ENCODE measurements at places on chromosomes 6 and 20. TPM values are rescaled to one million over a fixed set of nuclear protein-coding genes. Genes with fewer than 3 reads are reported as not detected.

REV3L gene
- total RNA-seq = 63.7 TPM

GRCh38 chr6:129774697-129775447, 64.9 kb upstream of the ARHGAP18 start:
- DNase-seq = no peak

DNA sequence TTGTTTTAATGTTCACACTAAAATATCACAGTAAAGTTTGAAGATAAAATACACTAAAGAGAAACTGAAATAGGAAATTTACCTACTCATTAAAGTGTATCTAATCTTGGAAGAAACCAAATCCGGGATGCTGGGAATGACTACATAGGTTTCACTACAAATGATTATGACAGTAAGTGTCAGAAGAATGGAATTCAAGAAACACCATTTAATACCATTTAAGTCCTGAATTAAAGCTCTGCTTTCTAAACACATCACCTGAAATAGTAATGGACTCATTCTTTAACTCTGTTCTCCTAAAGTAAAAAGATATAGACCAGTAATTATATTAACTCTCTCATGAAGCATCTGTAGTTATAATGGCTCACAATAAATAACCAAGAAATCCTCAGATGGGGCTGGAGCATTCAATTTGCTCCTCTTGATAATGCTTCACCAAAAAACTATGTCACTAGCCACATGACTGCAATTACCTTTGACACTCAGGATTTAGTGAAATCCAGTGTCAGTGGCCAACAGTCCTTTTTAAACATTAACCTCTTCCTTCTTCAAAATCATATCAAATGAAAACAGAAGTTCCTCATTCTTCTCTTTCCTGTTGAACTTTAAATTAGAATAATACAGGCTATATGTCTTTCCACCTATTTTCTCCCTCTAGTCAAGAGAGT, 41.4 kb downstream of the MAP7 start:
- DNase-seq = no peak

- no peak for DNase-seq
Measured at GRCh38 chr6:103367212-103367611, 1492.5 kb downstream of the HACE1 start.

DNA sequence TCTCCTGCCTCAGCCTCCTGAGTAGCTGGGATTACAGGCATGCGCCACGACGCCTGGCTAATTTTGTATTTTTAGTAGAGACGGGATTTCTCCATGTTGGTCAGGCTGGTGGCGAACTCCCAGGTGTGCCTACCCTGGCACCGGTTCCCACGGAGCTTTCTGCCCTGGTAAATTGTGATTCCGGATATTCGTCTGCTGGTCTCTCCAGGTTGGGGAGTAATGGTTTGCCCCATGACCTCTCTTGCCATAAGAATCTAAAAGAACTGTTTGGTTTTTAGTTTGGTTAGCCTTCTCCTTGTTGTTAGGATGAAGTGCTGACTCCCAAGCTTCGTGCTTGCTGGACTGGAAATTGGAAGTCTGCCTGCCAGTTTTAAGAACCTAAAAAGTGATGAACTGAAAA, 223.8 kb downstream of the BCAS1 start:
- DNase-seq = no peak

NMBR gene
- total RNA-seq = not detected

GRCh38 chr6:49025273-49026240, 437.5 kb downstream of the MMUT start:
- DNase-seq = no peak

DNA sequence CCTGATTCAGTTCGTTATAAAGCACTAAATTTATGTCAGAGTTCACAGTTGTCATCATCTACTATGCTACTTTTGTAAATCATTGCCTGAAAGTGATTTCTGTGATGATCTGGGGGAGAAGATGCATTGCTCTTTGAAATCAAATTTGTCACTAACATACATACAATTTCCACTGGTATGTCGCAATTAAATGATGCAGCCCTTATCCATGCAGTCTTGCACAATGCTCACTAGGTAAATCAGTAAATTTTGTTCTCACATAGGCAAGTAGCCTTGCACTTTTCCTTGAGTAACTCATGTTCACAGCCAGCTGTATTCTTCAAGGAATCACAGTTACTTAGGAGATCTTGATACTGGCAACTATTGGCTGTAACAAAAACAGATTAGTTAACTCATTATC, 20.8 kb downstream of the CRISP2 start:
- no peak for DNase-seq

DNA sequence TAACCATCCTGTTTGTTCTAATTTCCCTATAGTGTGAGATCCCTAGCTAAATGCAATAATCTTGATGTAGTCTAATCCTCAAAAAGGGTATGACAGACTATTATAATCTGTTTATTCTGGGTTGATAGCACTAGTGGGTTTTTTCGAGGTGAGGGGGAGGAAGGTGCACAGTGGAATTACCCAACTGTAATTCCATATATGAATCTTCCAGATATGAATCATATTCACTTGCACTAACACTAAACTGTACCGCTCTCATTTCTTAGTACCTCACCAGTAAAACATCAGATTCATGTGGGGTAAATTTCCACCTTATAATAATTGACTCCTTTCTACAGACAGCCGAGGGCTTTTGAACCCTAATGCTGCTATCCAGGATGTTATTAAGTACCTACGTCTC, 16.5 kb downstream of the NCOA7 start:
- DNase-seq = no peak

RIPOR2 gene
- 28.2 TPM for total RNA-seq

CAGE1 gene
- total RNA-seq = not detected

JAG1 gene
- total RNA-seq = 96.7 TPM

DNA sequence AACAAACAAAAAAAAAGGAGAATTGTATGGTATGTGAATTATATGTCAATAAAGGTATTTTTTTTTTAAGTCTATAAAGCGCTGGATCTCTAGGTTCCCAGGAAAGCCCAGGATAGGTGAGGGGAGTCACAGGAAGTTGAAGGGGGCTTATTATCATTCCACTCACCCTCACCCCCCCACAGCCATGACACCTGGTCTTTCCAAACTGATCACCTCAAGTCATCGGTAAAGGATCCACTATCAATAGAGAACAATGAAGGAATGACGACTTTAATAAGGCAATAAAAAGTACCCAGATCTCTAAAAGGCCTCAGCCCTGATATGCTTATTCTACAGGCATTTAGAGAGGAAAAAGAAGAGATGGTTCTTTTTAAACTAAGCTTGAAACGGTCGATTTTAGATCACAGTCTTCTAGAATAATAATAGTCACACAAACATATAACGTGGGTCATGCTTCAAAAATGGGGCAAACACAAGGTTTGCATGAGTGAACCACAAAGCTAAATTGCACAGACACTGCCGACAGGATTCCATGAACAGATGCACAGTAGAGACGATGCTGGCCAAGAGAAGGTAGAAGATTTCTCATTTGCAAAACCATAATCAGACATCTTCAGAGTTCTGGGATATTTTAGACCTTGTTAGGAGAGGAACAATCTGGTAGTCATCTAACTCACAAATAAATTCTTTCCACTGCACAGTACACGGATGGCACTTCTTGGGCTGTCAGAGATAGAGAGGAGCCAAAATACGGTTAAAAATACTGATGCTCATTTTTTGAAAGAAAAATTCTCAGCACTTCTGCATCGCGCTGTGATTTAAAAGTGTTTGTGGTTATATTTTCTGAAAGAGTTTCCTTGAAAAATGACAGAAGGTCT, 21.0 kb downstream of the ZMYND8 start:
- DNase-seq = no peak

DNA sequence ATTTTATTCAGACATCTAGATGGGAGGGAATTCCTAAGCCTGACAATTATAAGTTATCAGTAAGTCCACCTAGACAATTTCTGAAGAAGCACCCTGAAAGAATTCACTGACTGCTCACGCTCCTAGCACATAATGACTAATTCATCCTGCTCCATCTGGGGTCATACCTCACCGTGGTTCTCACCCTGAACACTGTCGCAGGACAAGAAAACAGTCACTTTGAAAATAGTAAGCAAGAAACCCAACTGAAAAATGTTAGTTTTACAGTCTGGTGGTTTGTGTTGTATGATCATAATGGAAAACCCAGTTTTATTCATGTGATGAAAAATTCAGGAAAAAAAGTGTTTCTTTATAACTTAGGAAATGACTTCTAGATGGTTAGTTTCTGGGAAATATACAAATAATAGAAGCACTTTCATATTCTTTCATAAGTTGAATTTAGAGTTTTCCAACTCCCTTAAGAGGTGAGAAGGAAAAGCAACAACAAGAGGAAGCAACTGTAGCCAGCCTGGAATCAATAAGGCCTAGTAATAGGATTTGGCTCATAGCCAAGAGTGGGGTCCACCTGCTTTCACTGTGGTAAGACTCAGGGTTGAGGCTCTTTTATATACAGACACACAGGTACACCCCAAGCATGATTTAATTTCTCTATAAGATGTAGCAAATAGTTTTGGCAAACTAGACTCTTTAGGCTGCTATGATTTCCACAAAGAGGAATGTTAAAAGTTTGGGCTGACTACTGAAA, 94.1 kb downstream of the HIVEP2 start:
- no peak for DNase-seq

All from mesenteric fat pad (tissue), 1 donor.